Tibial nerve (tissue), 4 donors: ENCODE measurements at places on chromosomes 3 and 15. TPM values are rescaled to one million over a fixed set of nuclear protein-coding genes. Genes with fewer than 3 reads are reported as not detected.

Gene ACTC1
- not detected for total RNA-seq

Gene SUCNR1
- 0.84 TPM for total RNA-seq

Gene CD80
- total RNA-seq = not detected

Gene IGF2BP2
- 40.8 TPM for total RNA-seq

Gene MYLK
- total RNA-seq = 32.0 TPM

Gene FRMD4B
- 62.1 TPM for total RNA-seq

Gene ADGRG7
- not detected for total RNA-seq

Gene NSUN3
- 6.6 TPM for total RNA-seq

Gene FBLN2
- total RNA-seq = 185 TPM

Gene CLEC3B
- total RNA-seq = 353 TPM

Gene ECE2
- total RNA-seq = not detected

Gene CYP8B1
- not detected for total RNA-seq

Gene CHDH
- 7.1 TPM for total RNA-seq

Gene NDN
- 103 TPM for total RNA-seq
